ENCODE measurements at places on chromosomes 7 and 10.
A peak's percentile ranks its signal among the peaks of the same experiment; 100 is the strongest.

- DNase-seq = no peak
Measured at GRCh38 chr7:45573204-45573603, 964 bp upstream of the ADCY1 start.

- no peak for DNase-seq
Measured at GRCh38 chr7:100825751-100826513, 1.4 kb downstream of the EPHB4 start.

- DNase-seq = no peak
Measured at GRCh38 chr10:101609481-101609880, 21.4 kb downstream of the DPCD start.

GRCh38 chr7:150954986-150955518 lies 23.1 kb downstream of the KCNH2 start:
- DNase-seq = no peak

- DNase-seq = no peak
Measured at GRCh38 chr7:95674101-95674500, 77.8 kb upstream of the PDK4 start.

DNA sequence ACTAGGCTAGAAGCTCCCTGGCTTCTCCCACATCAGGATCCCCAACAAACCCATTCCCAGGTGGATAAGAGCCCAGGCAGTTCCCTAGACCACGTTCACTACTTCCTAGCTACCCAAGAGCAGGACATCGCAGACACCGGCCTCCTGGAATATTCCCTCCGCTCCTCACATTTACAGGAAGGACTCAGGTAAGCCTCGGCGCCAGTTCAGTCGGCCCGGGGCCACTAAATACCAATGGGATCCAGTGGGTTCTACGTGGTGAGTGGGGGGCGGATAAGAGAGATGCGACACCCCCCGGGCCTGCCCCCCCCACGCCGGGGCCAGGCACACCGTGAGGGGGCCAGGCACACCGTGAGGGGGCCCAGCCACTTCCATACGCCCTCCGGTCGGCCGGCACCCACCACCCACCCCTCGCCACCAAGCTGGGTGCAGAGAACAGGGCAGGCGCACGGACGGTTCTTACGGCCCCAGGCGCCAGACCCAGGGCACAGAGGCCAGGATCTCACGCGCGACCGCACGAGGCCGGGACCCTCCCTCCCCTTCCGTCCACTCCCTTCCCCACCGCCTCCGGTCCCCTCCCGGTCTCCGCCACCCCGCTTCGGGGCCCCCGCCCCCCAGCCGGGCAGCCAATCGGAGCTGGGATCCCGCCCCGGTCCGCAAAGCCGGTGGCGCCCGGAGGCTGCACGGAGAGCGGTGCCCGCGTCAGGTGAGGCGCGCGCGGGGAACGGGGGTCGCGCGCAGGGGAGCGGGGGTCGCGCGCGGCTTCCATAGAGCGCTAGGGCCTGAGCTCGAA lies at the start of gene BLVRA:
TSS of gene BLVRA (plus strand) at position 652 of the 793 bp plus-strand sequence. CDS start 12,479 bp downstream, outside the sequence.
- DNase-seq = peak; percentile 68

- DNase-seq = no peak
Measured at GRCh38 chr10:75003891-75004290, 107.6 kb upstream of the SAMD8 start.

DNA sequence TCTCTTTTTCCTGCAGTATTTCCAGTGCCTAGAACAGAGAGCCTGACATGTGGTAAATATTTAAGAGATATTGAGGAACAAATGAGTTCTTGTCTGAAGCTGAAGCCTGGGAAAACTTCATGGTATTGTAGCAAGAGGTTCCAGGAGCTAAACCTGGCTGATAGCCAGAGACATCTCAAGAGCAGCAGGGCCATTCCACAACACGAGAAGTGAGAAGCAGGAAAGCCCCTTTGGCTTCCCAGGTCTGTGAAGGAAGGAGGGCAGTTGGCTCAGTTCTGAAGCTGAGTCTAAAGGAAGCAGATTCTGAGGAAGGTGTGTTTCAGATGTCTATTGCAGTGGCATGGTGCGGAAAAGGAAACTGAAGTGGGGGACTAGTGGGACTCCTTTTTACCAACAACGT lies 63.8 kb upstream of the FAM204A start:
- no peak for DNase-seq

DNA sequence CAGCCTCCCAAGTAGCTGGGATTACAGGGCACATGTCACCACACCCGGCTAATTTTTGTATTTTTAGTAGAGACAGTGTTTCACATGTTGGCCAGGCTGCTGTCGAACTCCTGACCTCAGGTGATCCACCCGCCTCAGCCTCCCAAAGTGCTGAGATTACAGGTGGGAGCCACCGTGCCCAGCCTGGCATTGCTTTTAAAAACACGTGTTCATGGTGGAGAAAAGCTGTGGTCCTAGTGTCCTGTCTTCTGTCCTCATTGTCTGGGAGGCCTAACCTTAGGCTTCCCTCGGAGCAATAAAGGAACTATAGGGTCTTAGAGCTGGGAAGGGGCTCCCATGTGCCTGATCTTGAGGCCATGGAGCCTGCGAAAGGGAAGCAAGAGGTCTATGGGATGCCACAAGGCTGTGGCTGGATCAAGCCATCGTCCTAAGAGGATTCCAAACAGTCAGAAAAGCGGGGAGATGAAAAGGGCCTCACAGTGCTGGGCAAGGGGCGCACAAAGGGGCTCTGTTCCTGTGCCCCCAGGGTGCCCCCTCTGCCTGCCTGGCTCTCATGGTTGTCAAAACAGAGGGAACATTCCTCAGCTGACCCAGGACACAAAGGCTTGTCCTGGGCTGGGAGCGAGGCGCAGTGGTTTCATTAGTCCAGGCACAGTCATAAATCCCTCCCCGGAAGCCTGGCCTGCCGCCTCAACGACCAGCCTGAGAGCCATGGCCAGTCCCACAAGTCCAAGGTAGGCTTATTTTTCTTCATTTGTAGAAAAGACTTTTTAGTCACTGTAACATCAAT lies 106.6 kb upstream of the TNS3 start:
- no peak for DNase-seq

DNA sequence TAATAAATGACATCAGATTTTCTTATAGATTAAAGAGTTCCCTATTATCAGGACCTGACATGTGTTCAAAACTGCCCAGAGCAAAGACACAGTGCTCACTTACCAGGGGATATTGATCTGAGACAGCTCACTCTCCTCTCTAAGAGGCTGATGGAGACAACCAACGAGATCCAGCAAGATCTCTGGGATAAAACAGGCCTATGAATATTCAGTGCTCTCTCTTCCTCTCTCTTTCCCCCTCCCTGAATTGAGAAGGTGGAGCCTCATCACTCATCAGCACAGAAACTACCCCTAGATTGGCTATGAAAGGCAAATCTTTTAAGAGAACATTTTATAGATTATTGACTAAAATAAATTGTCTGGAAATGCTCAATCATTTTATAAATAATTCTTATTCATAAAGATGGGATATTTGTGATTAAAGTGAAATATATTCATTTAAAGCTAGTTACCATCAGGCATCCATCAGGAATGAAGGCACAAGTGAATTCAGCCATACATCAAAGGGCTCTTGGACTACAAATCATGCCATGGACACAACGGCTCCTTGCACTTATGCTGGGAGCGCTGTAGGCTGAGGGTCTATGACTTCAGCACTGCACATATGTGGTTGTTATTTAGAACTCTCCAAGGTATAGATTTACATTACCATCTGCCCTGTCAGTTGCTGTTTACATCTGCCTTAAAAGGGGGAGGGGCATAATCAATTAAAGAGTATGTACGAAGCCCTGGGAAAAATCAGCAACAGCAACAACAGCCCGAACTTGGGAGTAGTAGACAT lies 3.4 kb upstream of the PPP1R17 start:
- DNase-seq = no peak

- no peak for DNase-seq
Measured at GRCh38 chr10:95416973-95417372, 126.2 kb upstream of the PDLIM1 start.

GRCh38 chr10:69232252-69232651 lies 12.1 kb downstream of the HKDC1 start:
- DNase-seq = no peak

GRCh38 chr7:98215561-98216495 lies 4.6 kb downstream of the BHLHA15 start:
- DNase-seq = no peak

- no peak for DNase-seq
Measured at GRCh38 chr10:32970910-32971309, 12.9 kb upstream of the ITGB1 start.

DNA sequence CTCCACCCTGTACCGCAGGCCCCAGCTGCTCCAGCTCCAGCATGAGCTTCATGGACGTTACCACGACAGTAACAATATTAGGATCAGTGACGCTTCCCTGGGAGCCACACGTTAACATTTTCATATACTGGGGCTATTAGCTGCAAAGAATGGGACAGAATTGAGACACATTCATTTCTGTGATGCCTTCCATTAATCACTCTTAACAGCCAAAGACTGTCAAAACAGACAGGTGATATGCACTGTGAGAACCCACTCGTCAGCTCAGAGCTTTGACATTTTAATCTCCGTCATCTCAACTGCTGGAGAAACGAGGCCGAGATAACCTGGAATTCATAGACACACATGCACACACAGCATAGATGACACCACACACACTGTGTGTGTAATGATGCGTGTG lies 408.4 kb upstream of the SHH start:
- DNase-seq = no peak

DNA sequence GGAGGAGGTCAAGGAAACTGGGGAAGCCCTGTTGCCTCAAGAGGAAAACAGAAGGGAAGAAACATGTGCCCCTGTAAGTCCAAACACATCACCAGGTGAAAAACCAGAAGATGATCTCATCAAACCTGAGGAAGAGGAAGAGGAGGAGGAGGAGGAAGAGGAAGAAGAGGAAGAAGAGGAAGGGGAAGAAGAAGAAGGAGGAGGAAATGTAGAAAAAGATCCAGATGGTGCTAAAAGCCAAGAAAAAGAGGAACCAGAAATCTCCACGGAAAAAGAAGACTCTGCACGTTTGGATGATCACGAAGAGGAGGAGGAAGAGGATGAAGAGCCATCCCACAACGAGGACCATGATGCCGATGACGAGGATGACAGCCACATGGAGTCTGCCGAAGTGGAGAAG lies 82.7 kb upstream of the SAMD8 start:
- DNase-seq = no peak

- DNase-seq = no peak
Measured at GRCh38 chr7:145123502-145123901, 287.6 kb upstream of the TPK1 start.

DNA sequence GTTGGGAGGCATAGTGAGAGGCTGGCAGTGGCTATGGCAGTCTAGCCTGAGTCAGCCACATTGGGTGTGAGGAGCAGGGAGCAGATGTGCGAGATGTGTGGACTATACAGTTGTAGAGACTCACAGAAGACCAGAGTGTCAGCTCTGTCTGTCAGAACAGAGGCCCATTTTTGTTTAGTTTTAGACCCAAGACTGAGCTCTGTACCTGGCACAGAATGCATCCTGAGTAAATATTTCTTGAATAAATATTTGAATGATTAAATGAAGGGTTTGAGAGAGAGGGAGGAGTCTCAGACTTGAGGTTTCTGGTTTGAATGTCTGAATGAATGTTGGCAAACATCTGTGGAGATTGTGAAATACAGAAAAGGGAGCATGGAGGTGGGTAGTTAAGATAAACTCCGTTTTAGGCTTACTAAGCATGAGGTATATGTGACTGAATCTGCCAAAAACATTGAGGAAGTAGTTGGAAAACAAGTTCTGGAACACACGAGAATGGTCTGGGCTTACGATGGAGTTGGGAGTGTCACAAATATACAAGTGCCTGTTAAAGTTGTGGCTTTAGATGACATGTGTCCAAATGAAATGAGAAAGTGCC lies 3.6 kb downstream of the SEC23IP start:
- no peak for DNase-seq

Data from activated CD4-positive, CD25-positive, alpha-beta regulatory T cell treated with anti-CD3 and anti-CD28 coated beads, Interleukin-2, amount 50 U/mL, for 72 hours (primary cell).